ENCODE measurements at places on chromosomes 1 and 21.

GRCh38 chr21:17454315-17455027, 58.4 kb upstream of the CXADR start:
- DNase-seq, result peak; percentile 53

DNA sequence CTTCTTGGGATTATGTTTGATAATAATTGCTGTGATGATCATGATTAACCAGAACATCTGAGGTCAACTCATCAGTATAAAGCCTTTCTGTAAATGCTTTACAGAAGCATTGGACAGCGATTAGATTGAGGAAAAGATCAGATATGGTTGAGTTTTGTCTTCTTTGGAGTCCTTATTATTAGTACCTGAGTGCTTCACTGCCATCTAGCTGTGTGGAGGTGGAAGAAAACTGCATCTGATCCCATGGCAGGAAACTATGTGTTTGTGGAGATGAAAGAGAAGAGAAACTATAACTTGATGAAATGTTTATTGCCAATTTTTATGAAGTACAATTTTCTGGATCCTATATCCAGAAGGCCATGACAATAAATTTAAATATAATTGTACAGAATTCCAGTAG, 11.4 kb downstream of the FLG2 start:
- no peak for DNase-seq

- no peak for DNase-seq
Measured at GRCh38 chr1:38055398-38055797, 8.8 kb upstream of the POU3F1 start.

DNA sequence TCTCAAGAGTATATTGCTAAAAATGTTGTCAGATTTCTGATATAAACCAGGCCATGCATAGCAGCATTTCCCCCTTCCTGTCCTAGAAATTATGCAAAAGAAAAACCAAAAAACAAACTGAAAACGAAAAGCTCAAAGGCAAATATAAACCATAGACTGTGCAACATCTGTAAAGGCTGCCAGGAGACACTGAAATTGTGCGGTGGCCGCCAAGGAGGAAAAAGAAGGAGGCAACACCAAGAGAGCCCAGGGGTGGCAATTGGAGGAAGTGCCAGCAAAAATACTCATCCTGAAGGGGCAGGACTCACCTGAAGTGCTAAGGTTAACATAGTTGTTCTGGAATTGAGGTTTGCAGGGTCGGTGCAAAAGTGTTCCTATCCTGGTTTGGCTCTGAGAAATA, 92.0 kb downstream of the RWDD3 start:
- DNase-seq, result no peak

GRCh38 chr1:159970932-159971342, 16.9 kb upstream of the SLAMF9 start:
- no peak for DNase-seq

DNA sequence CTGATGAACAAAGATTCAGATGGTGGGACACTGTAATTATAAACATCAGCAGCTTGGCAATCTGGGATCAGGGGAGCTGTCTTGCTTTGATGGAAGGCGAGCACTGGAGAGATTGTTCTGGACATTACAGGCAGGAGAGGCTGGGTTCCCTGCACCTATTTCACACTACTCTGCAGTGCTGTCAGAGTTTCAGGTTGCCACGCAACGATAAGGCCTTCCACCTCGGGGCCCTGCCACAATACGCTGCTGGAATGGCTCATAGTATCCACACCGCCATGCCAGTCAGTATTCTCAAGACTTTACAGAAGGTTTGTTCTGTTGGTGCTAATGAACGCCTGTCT, 96.8 kb downstream of the GLIS1 start:
- DNase-seq, result no peak
